Stimulated activated naive CD4-positive, alpha-beta T cell treated with Interleukin-2 at 50 U/mL for 16 hours (primary cell): ENCODE measurements at places on chromosomes 7 and 10.

GRCh38 chr7:15863951-15864625 lies 177.6 kb upstream of the MEOX2 start:
- no peak for DNase-seq

DNA sequence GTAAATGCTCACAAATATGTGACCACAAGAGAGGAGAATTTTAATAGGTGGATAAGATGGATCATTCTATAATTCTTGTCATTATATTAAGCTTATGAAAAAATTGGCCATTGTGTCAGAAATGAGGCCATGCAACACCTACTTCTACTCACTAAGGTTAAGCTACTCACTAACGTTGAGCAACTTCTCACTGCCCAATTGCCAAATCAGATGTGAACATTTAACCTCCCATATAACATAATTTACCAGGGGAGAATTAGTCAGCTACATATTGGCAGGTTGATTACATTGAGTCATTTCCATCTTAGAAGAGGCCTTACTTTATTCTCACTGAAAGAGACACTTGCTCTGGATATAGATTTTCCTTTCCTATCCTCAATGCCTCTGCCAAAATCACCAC lies 211.2 kb upstream of the DGKB start:
- DNase-seq = no peak

GRCh38 chr10:115572740-115573455 lies 479.7 kb downstream of the ATRNL1 start:
- no peak for DNase-seq

- DNase-seq = no peak
These were observed 17.4 kb downstream of the CPA1 start for GRCh38 chr7:130397758-130398073.

- no peak for DNase-seq
These were observed 70.0 kb upstream of the FAM13C start for GRCh38 chr10:59432207-59432900.

DNA sequence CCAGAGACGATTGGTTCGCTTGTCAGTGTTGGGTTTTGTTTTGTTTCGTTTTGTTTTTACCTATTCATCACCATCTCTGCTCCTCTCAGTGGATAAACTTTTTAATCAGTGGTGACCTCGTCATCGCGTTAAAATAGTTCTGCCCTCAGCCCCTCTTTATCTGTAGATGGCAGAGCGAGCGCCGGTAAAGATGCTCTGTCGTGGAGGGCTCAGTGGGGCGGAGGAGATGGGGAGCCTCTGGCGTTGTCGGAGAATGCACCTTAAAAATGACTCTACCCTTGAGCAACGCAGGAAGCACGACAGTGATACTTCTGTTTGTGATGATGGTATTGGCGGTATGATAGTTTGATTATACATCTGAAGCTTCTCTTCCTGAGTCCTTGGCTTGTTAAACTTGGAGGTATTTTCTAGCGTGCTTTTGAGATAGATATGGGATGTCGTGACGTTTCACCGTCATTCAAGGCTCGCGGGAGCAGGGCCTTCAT lies 554 bp downstream of the CSGALNACT2 start:
- peak; percentile 54 for DNase-seq

GRCh38 chr10:101219946-101220451 lies 9.3 kb downstream of the LBX1 start:
- no peak for DNase-seq

DNA sequence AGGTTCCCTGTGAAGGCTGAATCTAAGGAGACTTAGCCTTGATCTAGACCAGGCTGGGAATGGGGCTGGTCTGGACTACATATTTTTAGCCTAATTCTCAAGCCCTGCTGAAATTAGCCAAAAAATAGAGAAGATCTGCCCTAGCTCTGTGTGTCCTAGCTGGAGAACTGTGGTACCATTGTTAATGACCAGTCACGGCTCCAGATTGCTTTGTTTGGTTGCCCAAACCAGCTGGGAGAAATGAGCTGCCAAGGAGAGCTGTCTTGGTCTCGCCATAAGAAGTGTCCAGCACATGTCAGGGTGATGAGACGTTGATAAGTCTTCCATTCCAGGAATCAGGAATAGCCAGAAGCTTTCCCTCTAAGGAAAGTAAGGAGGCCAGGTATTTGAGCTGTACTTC lies 20.7 kb downstream of the GBX1 start:
- no peak for DNase-seq

- no peak for DNase-seq
These were observed 104.3 kb downstream of the KIAA1217 start for GRCh38 chr10:24313283-24313682.

- no peak for DNase-seq
These were observed 71.1 kb downstream of the PTPRN2 start for GRCh38 chr7:158516524-158516923.

DNA sequence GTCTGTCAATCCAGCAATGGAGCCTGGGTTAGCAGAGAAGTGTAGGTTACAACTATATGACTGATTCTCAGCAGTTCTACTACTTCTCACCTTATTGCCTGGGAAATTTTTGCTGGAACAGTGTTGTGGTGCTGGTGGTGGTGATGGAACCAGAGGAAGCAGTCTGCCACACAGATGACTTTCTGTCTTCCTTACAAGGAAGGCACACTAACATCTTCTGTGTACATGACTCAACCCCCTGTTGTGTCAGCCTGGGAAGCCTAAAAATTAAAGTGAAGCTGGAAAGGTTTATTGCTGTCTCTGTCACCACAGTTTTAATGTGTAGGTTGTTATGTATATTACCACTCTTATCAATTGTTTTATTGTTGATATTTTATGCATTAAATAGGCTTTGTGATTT lies 40.3 kb downstream of the ANKRD7 start:
- no peak for DNase-seq

DNA sequence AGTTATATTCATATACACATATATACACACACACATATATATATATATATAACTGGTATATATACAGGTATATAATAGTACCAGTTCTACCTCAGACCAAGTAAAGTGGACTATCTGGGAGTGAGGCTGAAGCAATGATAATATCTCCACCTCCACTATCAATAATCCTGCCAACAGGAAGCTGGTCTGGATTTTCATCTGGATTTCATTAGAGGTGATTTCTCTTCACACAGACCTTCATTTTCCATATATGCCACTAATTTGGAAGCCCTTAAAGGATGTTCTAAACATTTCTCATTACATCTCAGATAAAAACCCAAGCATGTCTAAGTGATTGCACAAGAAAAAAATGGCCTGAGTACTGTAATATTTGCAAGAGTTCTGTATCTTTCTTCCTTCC lies 1.7 kb upstream of the SLC35B4 start:
- no peak for DNase-seq

- DNase-seq = no peak
These were observed 58.5 kb downstream of the PKD1L1 start for GRCh38 chr7:47889723-47890122.

DNA sequence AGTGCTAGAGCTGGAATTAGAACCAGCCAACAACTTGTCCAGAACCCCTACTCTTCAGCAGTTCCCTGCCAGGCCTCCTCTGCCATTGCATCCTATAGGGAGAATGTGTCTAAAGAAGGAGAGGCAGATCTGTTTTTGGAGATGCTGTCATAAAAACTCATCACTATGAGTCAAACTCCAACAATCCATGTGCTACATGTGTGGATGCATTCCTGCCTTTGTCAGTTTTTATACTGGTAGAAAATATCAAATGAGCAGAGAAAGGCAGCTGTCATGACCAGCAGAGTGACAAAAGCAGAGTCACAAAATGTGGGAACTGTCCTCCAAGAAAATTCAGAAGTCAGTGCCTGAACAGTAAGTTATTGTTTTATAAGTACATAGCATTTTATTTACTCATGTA lies 93.0 kb downstream of the ABLIM1 start:
- no peak for DNase-seq

DNA sequence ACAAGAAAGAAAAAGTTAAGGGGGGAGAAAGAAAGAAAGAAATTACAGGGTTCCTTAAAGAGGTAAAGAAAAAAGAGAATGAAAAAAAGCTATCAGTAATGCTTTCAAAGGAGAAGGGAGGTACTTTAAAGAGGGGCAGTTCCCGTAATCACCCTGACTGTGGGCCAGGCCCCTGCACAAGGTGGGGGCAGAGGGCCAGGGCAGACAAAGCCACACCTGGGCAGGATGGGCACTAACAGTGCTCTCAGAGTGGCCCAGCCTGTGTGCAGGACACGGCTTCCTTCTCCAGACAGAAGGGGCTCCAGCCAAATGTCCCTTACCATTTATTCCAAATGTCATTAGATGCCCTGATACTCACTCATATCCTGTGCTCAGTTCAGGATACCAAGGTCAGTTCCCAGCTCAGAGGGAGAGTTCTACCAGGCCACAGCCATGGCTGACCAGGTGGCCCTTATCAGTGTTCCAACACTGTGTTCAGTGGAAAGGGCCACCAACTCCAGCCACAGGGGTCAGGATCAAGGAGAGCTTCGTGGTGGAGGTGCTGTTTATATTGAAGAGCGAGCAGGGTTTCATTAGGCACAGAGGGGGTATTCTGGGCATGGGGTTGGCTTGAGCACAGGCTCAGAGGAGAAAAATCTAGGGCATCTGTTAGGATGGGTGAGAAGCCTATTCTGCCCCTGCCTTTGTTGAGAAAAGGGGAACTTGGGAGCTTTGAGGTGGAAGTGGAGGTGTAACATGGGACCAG lies 29.9 kb downstream of the DPCD start:
- no peak for DNase-seq

DNA sequence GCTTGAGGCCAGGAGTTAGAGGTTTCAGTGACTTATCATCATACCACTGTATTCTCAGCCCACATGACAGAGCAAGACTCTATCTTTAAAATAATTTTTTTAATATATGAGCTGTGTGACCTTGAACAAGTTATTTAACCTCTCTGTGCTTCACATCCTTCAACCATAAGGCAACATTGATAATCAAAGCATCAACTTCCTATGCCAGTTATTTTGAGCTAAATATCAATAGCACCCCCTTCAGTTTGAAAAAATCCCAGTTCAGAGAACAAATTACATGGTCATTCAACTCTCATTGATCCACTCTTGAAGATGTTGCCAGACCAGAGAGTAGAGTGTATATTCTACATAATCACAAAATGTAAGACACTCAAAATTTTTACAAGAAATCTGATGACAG lies 53.0 kb downstream of the ASNS start:
- DNase-seq = no peak

- peak; percentile 44 for DNase-seq
These were observed 17.6 kb upstream of the PFKFB3 start for GRCh38 chr10:6185039-6185716.

DNA sequence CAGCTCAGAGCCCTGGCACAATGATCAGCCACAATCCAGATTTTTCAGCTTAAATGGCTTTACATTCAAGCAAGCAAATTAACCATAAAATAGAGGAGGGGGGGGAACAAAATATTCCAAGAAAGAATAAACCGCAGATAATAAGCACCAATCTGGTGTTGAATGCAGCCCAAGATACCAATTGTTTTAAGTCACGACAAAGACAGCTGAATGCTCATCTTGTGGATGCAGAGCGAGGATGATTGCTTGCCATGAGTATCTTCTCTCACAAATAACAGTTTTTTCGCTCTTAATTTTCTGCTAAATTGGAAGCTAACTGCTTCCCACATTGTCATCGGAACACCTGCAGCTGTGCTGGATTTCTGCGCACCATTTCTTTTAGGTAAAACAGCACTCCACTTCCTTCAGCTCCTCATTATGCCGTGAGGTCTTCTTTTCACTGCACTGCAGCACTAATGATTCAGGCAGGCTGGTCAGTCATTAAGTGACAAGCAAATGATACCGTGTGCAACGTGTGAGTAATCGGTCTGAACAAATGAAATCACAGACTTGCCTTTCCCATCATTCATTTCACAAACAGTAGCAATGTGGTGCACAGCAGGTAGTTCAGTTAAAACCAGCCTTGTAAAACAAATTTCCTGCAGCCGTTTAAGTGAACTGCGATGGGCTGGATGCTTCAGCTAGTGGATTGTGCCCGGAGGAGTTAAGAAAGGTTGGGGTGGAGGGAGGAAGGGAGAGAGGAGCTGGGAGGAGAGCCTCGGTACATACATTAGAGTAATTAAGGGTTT lies 106.4 kb upstream of the CDCA7L start:
- no peak for DNase-seq

DNA sequence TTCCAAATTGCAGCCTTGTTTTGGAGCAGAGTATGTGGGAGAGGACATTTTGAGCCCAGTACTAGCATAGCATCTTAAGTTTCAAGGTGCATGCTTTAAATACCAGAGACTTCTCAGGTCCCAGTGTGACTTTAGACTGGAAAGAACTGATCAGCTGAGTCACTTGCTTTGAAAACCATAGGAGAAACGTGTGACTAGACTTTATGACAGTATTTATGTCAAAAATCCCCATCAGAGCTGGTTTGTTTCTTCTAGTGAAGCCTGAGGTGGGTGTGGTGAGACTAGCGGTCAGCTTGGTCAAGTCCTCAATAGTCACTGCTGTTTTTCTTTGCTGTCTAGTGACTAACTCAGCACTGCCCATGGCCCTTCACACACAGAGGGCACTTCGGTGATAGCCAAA lies 724.2 kb downstream of the GATA3 start:
- no peak for DNase-seq

GRCh38 chr10:123883673-123884320 lies 7.8 kb downstream of the CPXM2 start:
- DNase-seq = no peak

- no peak for DNase-seq
These were observed 2.5 kb downstream of the LSM8 start for GRCh38 chr7:118186501-118186900.

DNA sequence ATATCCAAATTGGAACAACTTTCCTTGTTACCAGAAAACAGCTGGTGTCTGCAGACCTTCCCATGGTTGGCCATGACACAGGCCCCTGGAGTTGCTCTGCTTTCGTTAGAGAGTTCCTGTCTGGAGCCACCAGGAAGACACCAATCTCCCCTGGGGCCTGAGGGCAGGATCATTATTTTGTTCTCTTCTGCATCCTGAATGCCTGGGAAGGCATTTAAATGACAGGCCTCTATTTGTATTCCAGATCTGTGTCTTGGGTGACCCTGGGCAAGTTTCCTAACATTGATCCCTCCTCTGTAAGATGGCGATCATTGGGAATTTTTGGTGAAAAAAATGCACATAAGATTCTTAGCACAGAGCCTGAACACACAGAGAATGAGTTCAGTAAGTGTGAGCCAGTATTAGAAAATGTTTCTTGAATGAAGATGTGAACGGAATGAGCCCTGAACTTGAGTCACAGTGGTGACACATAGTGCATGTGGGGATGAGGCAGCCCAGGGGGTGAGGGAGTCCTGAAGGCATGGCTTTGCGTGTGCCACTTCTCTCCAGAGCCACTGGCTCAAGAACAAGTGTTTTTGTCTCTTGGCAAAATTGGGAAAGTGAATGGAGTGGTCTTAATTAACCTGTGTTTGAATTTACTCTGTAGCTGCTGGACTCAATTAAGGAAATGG lies 28.4 kb downstream of the BMPER start:
- no peak for DNase-seq
